ENCODE measurements at places on chromosomes 13 and 19. TPM values are rescaled to one million over a fixed set of nuclear protein-coding genes. Genes with fewer than 3 reads are reported as not detected.

The TPTE2 gene
- total RNA-seq = not detected

The GPR42 gene
- total RNA-seq = not detected

The MIER2 gene
- total RNA-seq = 14.4 TPM

The GRK1 gene
- not detected for total RNA-seq

The SUPT5H gene
- total RNA-seq = 197 TPM

The DNAAF3 gene
- 7.2 TPM for total RNA-seq

The LYL1 gene
- total RNA-seq = 0.72 TPM

The KCNN1 gene
- 0.59 TPM for total RNA-seq

The GPR12 gene
- total RNA-seq = not detected

The PET100 gene
- total RNA-seq = 52.5 TPM

The CACNG8 gene
- 1.2 TPM for total RNA-seq

The C19orf81 gene
- 9.5 TPM for total RNA-seq

The LCP1 gene
- total RNA-seq = 0.30 TPM

The CPB2 gene
- not detected for total RNA-seq

The NANOS2 gene
- not detected for total RNA-seq

The ZNF320 gene
- total RNA-seq = not detected

The BST2 gene
- total RNA-seq = 0.10 TPM

The MAB21L1 gene
- total RNA-seq = not detected

The LILRB1 gene
- total RNA-seq = not detected

The LIM2 gene
- total RNA-seq = not detected

The MICU2 gene
- 18.1 TPM for total RNA-seq

The C13orf46 gene
- total RNA-seq = 0.16 TPM

The ZNF575 gene
- 2.7 TPM for total RNA-seq

The NKG7 gene
- not detected for total RNA-seq

The ZNF560 gene
- total RNA-seq = not detected

The ZNF446 gene
- total RNA-seq = 12.2 TPM

The ZNF534 gene
- not detected for total RNA-seq

The TRAPPC2B gene
- total RNA-seq = 13.6 TPM

The PRRG2 gene
- total RNA-seq = 0.73 TPM

The ZNF737 gene
- 0.09 TPM for total RNA-seq

The TMIGD2 gene
- not detected for total RNA-seq

The UBE2L5 gene
- not detected for total RNA-seq

The ZNF846 gene
- total RNA-seq = 1.5 TPM

The ZNF829 gene
- 0.49 TPM for total RNA-seq

The DIRAS1 gene
- 4.0 TPM for total RNA-seq

The SRRM5 gene
- total RNA-seq = 1.1 TPM
